ENCODE measurements at places on chromosomes 2 and 18.

GRCh38 chr2:106223347-106223746, 29.2 kb upstream of the UXS1 start:
- no peak for DNase-seq

DNA sequence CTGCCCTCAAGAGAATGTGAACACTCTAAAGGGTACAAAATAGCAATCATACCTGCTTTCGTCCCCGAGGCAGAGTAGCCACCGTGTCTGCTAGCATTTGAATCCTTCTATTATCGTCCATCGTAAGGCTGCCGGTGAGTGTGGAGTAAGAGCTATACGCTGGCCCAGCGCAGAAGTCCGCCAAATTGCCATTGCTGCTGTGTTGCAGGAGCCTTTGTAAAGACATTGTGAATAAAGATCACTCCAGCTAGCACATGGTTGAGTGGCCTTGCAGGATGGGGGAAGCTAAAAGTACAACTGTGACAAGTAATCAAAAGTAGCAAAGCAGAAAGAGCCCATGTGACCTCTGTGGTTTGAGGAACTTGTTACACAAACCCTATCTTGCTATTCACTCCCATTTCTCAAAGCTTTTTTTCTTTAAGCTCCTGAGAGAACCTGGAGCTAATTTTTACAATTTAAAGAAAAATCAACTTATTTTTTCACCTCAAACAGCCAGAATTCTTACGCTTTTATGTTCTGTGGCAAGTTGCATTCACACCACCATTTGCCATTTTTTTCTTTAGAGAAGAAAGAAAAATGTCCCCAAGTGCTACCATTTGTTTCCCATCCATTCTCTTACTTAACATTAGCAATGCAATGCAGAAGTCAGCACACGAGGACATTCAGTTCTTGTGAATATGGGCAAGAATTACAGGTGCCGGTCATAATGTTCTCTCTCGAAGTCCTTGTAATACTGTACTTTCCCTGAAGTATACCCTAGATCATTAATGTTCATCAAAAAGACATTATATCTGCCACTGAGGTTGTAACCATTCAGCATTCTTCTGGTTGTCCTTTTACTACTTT, at the start of gene CYTIP:
Gene CYTIP (minus strand): TSS at position 295 of the 846 bp plus-strand sequence. CDS start 69 bp downstream, at position 226.
- no peak for DNase-seq

GRCh38 chr18:12741351-12741750, 38.5 kb downstream of the PSMG2 start:
- no peak for DNase-seq

DNA sequence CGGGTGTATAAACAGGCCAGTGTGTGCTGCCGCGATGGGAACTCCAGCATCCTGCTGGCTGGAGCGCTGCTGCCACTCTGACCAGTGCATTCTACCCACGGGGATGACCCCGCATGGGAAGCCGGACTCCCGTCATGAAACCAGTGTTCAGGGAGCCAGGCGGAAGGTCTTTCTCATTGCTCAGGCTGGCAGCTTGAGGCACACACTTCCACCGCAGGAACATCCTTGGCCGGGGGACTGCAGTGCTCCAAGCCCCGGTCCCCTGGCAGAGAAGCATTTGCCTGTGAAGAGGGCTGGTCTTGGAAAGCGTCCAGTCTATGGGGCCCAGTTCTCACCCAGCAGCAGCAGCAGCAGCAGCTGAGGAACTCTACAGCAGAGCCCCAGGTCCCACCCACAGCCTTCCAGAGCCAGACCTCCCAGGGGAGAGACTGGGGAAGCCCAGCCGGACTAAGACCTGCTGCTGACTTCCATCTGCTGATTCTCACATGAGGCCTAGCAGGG, 235.9 kb downstream of the KLHL29 start:
- DNase-seq: no peak

DNA sequence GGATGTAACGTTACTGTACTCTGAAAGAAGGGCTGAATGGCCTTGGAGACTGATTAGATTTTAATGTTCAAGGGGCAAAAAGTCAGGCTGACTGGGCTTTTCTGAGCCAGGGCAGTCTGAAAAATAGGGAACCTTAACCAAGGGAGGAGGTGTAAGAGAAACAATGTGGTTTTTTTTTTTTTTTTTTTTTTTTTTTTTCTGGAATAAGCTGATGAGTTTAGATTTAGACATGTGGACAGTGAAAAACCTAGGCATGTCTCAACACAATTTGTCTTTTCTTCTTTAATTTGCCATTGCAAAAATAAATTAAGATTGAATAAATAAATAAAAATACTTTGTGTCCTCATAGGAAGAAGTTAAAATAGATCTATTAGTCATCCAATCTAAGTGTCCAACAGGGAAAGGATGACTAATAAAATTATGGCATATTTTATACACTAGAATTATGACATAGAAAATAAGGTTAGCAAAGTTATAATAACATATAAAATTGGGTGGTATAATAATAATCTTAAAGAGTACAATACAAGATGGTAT, 237.6 kb upstream of the TRIB2 start:
- DNase-seq: no peak

GRCh38 chr2:88080545-88080944, 12.9 kb downstream of the SMYD1 start:
- DNase-seq: no peak

- no peak for DNase-seq
These were observed 242.0 kb downstream of the HAUS1 start for GRCh38 chr18:46346213-46346612.

DNA sequence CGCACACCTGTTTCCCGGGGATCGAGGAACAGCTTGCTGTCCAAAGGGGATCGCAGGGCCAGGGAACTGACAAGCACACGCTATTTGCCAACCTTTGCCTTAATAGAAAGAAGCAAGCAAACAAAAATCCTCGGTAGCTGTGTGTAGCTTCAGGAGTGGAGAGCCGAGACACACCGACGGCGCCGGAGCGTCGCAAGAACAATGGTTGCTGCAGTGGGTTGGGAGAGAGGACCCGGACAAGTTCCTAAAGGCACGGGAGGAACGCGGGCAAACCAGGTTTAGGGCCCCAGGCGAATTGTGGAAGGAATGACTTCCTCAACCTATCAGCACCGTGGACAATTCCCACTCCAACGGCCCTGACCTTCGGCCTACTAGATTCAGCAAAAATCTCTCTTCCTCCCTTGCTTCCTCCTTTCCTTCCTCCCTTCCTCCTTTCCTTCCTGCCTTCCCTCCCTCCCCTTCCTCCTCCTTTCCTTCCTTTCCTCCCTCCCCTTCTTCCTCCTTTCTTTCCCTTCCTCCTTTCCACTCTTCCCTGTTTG, 4.9 kb upstream of the NEUROD1 start:
- DNase-seq: no peak

DNA sequence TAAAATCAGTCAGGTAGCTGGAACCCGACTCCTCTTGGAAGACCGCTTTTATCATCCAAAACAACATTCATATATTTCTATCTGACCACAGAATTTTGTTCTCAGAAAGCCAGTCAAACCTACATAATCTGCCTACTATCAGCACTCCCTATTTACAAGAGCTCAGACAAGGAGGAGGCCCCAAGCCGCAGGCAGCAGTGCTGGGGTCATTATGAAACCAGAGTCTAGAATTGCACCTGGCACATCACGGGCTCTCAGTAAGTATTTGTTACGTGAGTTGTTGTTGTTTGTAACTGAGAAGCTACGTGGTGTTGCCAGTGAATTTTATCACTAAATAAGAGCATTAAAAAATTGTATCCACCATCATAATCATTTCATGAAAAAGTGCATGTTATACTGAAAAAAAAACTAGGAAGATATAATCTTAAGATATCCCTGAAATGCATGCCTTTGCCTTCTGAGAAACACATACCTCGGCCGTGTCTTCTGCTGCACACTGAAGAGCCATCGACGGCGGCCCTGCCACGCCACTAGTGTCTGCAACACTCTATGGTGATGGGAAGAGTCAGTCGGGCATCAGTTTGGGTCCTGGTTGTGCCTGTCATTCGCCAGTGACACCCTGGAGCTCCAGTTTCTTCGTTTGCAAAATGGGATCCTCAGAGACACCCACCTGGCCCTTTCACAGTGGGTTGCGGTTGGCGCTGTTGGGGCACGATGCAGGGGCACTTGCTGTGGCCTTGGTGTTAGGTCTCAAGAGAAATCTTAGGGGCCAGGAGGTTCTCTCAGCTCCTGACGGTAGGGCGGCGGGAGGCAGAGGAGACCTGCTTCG, 505.9 kb downstream of the EIPR1 start:
- DNase-seq: peak; percentile 82

- no peak for DNase-seq
These were observed 504.9 kb downstream of the GALR1 start for GRCh38 chr18:77754475-77755044.

- no peak for DNase-seq
These were observed 573.4 kb downstream of the TSN start for GRCh38 chr2:122328816-122329215.

- DNase-seq: no peak
These were observed 93.8 kb downstream of the MBD2 start for GRCh38 chr18:54130631-54131030.

- no peak for DNase-seq
These were observed 33.3 kb downstream of the LONRF2 start for GRCh38 chr2:100289020-100289419.

DNA sequence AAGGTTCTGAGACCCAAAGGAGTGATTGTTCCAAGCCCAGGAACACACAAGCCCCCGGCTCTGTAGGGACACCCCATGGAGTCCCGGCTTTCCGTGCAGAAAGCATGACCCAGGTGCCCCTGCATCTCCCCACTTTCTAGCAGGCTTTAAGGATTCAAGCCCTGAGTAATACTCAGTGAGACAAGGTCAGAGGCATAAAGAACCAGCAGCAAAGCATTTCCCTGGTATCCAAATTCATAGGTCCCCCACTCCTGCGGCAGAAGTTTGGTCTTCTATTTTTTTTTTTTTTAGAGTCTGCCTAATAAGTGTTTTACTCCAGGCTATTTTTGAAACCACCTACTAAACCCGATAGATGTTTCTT, 16.3 kb downstream of the TSHZ1 start:
- no peak for DNase-seq

- DNase-seq: no peak
These were observed 548.0 kb downstream of the CNTNAP5 start for GRCh38 chr2:124572934-124573634.

- no peak for DNase-seq
These were observed 49.3 kb upstream of the FOSL2 start for GRCh38 chr2:28343184-28343942.

DNA sequence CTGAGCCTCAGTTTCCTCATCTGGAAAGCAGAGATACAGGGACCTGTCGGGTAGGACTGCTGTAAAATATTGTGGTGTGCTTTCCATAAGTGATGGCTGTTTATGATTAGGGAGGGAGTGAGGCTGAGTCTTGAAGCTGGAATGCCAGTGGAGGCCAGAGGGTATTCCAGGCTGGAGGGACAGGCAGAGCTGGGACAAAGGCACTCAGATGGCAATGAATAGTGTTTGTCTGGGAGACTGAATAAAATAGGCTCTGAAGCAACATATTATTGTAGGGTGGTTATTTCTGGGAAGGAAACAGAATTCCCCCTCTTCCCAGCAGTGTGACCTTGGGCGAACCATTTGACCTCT, 120.7 kb downstream of the INHBB start:
- no peak for DNase-seq

DNA sequence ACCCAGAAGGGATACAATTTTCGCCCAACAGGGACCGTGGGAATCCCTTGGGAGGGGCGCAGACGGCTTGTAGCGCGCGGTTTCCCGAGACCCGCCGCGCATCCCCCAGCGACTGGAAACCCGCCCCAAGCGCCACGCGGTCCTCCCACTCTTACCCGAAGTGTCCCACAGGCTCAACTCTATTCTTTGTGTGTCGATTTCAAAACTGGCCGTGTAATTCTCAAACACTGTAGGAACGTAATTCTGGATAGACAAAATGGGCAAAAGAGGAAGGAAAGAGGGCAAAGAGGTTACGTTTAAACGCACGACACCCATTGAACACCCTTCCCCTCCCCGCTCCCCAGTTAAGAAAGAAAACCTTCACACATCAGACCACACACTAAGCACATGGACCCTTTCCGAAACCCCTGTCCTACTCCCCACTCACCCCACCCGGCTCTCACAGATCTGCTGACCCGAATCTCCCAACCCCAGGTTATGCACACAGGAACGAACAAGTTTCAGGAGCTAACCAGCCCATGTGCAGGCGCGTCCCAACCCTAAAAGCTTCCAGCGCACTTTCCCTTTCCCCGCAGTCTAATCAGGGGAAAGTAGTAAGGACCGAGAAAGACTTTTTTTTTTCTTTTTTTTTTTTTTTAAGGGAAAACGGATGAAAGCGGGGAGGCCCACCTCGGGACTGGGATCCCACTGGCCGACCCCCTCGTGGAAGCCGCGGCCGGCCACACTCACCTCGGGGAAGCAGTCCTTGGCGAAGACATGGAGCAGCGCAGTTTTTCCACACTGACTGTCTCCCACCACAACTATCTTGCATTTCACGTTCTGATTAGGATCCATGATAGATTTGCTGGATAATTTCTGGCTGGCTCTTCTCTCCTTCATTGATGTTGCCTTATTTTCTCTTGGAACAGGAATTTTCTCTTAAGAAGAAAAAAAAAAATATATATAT, 655 bp downstream of the RND3 start:
- no peak for DNase-seq

DNA sequence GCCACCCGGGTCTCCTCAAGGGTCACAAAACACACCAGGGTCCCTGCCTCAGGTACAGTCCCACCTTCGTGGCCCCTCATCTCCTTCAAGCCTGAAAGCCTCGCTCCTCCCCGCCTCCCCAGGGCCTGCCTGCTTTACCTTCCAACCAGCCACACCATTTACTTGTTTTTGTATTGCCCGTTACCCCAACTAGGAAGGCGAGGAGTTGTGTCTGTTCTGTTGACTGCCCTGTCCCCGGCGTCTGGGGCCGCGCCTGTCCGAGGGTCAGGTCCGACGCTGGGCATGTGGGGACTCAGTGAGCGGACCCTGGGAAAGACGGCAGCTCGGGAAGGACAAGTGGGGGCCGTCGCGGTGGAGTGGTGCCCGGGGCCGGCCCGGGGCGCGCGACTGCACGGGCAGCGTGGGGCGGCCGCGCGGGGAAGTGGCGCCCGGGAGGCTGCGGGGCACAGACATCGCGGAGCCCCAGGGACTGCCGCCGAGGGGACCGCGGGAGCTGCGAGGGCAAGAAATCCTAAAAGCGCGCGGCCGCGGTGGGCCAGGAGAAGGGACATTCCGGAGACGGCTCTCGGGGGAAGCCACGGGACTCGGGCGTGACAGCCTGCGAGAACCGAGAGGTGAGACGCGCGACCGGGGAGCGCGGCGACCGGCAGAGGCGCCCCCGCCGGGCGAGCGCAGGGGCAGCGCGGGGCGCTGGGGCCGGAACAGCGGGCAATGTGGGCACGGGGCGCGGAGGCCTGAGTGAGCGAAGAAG, 797 bp upstream of the GRHL1 start:
- DNase-seq: no peak

DNA sequence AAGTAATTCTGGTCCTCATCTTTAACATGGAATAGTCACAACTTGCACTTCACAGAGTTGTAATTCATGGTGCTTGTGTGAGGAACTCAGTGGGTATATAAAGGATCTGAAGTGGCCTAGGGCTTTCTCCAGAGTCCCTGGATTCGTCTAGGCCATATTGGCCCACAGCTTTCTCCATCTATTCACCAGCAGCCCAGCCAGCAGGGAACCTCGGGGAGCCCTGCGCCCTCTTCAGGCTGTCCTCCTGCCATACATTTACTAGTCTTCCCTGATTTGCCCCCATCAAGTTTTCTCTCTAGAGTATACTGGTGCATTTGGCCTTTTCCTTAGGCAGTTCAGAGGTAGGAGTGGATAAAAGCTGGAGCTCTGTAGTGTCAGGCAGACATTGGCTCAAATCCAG, 278.3 kb downstream of the MYCN start:
- DNase-seq: no peak
